Skin of body (tissue), 3 donors: ENCODE measurements at places on chromosomes 6 and 20. TPM values are rescaled to one million over a fixed set of nuclear protein-coding genes. Genes with fewer than 3 reads are reported as not detected.

The SIRPB1 gene
- total RNA-seq: 0.99 TPM

The STMND1 gene
- not detected for total RNA-seq

The CYP39A1 gene
- total RNA-seq: 10.8 TPM

The OXT gene
- total RNA-seq: not detected

The C20orf202 gene
- 0.69 TPM for total RNA-seq

The AIF1 gene
- 23.8 TPM for total RNA-seq

The DPPA5 gene
- not detected for total RNA-seq

The EEF1A2 gene
- total RNA-seq: 38.5 TPM

The FAM83C gene
- 7.7 TPM for total RNA-seq

The TMEM217 gene
- total RNA-seq: 1.3 TPM

The EYA4 gene
- total RNA-seq: 5.7 TPM

The PIGU gene
- 9.8 TPM for total RNA-seq

The SLC17A1 gene
- total RNA-seq: not detected

The UST gene
- 25.0 TPM for total RNA-seq

The C4B gene
- total RNA-seq: 4.2 TPM

The RAB23 gene
- total RNA-seq: 24.4 TPM

The LMBRD1 gene
- 45.2 TPM for total RNA-seq

The BPI gene
- 7.9 TPM for total RNA-seq

The FOXA2 gene
- not detected for total RNA-seq

The SLC17A9 gene
- 4.7 TPM for total RNA-seq

The LIN28B gene
- total RNA-seq: 0.20 TPM

The RIPPLY2 gene
- total RNA-seq: not detected

The RAB44 gene
- total RNA-seq: 0.59 TPM

The CAPN11 gene
- 0.89 TPM for total RNA-seq

The TSHZ2 gene
- total RNA-seq: 10.1 TPM

The LCA5 gene
- total RNA-seq: 10.1 TPM

The HSD17B8 gene
- total RNA-seq: 13.4 TPM

The LBP gene
- total RNA-seq: 0.30 TPM

The TFAP2B gene
- 2.8 TPM for total RNA-seq

The OOEP gene
- total RNA-seq: not detected

The WFDC12 gene
- total RNA-seq: 1.1 TPM

The TOX2 gene
- total RNA-seq: 0.89 TPM

The F13A1 gene
- 106 TPM for total RNA-seq

The MUC22 gene
- not detected for total RNA-seq

The BTN3A1 gene
- total RNA-seq: 28.6 TPM

The SLC22A16 gene
- total RNA-seq: 2.0 TPM

The CCDC170 gene
- total RNA-seq: 1.9 TPM

The CTCFL gene
- 0.10 TPM for total RNA-seq

The TCF15 gene
- 0.49 TPM for total RNA-seq

The BANF2 gene
- total RNA-seq: not detected
